ENCODE measurements at places on chromosomes 5 and 9.

GRCh38 chr9:34079181-34079580 lies 30.5 kb upstream of the UBAP2 start:
- DNase-seq, result peak; percentile 9

DNA sequence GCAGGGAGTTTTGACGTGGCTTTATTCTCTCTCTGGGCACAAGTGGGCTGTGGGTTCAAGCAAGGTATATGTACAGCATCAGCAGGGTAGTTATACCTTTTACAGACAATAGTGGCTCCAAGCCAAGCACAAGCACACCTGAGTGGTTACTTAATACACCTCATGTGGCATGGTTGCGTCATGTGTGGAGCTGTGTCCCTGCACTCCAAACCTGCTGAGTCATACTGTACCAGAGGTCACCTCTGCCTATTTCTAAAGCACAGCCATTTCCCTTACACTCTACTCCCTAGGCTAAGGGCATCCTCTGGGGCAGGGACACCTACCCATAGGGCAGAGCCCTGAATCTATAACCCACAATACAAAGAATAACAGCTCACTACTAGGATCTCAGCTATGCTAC lies 147.3 kb downstream of the OSTF1 start:
- DNase-seq, result no peak

- no peak for DNase-seq
Measured at GRCh38 chr5:171762021-171762608, 23.5 kb upstream of the SMIM23 start.

- peak; percentile 73 for DNase-seq
Measured at GRCh38 chr5:118791926-118792734, 196.2 kb downstream of the DTWD2 start.

All from HT-29 (cell line).